HFFc6 (cell line): ENCODE measurements at places on chromosomes 1 and 21. TPM values are rescaled to one million over a fixed set of nuclear protein-coding genes. Genes with fewer than 3 reads are reported as not detected.
A peak's percentile ranks its signal among the peaks of the same experiment; 100 is the strongest.

DNA sequence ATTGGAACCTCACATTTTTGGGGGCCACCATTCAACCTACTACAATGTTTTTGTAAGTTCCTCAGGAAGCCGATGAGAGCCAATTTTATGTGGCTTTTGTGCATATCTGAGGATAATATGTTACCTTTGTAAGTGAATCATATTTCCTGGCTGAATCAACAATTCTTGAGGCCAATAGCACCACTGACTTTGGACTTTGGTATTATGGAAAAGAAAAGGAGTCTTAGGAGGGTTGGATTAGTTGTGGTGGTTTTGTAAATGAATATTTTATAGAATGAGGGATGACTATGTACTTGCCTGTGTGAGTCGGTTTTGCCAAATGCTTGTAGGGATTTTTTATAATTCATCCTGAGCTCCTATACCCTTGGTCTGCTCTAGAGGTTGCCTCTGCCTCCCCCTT, 181.5 kb upstream of the HMGB4 start:
- no peak overlapping the region for H3K27ac ChIP-seq
- no peaks in the 10 kb centered on the region; the same call in 1 of the 2 replicates for H3K36me3 ChIP-seq
- no peak overlapping the region for H3K4me3 ChIP-seq
- DNase-seq, result no peak
- H3K4me1 ChIP-seq, result no peaks in the 10 kb centered on the region

Gene GJA5
- total RNA-seq, result 18.3 to 24.3 TPM (median 21.1 TPM) in 3 replicates

- H3K36me3 ChIP-seq, result no peaks in the 10 kb centered on the region
- H3K4me1 ChIP-seq, result no peaks in the 10 kb centered on the region
- no peak overlapping the region for H3K4me3 ChIP-seq
Observed at GRCh38 chr1:69451196-69451595, 116.5 kb upstream of the LRRC7 start.

- no peak overlapping the region for H3K4me3 ChIP-seq
- no peak overlapping the region for H3K27ac ChIP-seq
- DNase-seq, result no peak
- peaks cover 45% of the 10 kb centered on the region for H3K4me1 ChIP-seq
- no peaks in the 10 kb centered on the region for H3K27me3 ChIP-seq
Observed at GRCh38 chr1:173195596-173196088, 11.5 kb downstream of the TNFSF4 start.

GRCh38 chr1:200793677-200794076, 55.0 kb downstream of the CAMSAP2 start:
- peaks cover 11% of the 10 kb centered on the region for H3K36me3 ChIP-seq
- H3K4me1 ChIP-seq, result peaks cover 43% of the 10 kb centered on the region
- no peak overlapping the region for H3K27ac ChIP-seq
- no peak for DNase-seq
- 0 out of 2 replicates have a peak, but pooled peaks cover 2% of the 10 kb centered on the region for H3K27me3 ChIP-seq
- no peak overlapping the region for H3K4me3 ChIP-seq

DNA sequence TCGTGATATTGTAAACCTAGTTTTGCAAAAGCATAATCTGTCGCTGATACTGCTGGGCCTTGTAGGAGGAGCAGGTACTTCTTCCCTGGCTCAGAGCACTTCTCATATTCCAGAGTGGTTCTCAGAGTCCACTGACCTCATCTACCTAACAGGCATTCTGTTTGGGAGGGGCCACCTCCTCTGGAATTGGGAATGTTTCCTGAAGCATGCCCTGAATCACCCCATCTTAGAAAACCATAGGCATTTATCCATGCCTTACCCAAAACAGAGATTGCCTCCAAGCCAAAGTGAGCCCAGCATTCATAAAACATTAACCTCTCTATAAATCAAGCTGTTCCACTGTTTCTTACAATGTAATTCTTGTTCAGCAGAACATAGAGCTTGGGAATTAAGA, 35.1 kb downstream of the SLC44A3 start:
- peak; percentile 66 for DNase-seq
- H3K4me3 ChIP-seq, result no peak overlapping the region
- H3K4me1 ChIP-seq, result peaks cover 12% of the 10 kb centered on the region; the same call in 1 of the 2 replicates
- H3K36me3 ChIP-seq, result no peaks in the 10 kb centered on the region

DNA sequence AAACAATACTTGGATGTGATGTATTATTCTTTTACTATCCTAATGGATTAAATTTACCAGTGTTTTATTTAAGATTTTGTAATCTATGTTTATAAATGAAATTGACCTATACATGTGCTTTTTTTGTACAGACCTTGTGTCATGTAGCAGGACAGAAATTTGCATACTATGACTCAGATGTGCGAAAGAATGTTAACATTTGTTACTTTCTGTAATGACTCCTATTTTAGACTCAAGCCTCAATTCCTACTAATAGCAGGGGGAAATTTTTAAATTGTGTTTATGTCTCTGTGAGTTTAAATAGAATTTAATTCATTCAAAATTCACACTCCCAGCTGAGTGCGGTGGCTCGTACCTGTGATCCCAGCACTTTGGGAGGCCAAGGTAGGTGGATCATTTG, 21.8 kb upstream of the RIMKLA start:
- H3K27ac ChIP-seq, result no peak overlapping the region
- no peaks in the 10 kb centered on the region for H3K36me3 ChIP-seq
- H3K27me3 ChIP-seq, result peaks cover 22% of the 10 kb centered on the region
- no peak for DNase-seq
- H3K4me3 ChIP-seq, result no peak overlapping the region

DNA sequence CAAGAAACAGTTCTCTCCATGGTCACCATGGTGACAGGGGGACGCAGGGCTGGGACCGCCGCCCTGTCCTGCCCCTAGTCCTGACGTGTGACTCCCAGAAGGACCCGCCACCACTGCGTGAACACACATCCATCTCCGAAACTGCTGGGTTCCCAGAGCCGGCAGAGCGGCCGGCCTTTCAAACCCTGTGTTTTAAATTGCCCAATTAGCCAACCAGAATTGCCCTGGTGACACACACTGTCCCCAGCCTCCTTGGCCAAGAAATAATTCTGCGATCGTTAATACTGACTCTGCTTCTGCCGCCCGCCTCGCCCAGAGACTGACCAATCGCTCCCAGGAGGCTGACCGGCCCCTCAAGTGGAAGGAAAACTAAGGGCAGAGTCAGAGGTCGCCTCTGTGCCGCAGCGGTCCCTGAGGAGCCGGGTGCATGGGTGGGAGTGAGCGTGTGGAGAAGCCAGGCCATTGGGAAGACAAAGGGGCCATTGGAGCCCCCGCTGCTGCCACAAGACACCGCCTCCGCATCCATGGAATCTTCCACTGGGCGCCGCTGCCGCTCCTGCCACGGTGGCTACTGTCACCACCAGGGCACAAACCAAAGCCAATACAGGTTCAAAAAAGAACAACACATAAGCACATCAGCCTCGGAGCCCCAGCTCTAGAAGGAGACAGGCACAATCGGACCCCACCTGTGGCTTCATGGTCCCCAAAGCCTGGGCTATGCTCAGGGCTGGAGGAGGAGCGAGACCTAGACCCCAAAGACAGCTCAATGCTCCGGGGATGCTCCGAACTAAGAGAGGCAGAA, 273.2 kb downstream of the NPHP4 start:
- no peaks in the 10 kb centered on the region for H3K36me3 ChIP-seq
- no peak overlapping the region for H3K27ac ChIP-seq
- no peak overlapping the region for H3K4me3 ChIP-seq
- H3K4me1 ChIP-seq, result no peaks in the 10 kb centered on the region
- DNase-seq, result no peak
